ENCODE measurements at places on chromosomes 7 and 10.
A peak's percentile ranks its signal among the peaks of the same experiment; 100 is the strongest.

GRCh38 chr10:110214371-110214826 lies 7.0 kb downstream of the MXI1 start:
- DNase-seq = peak; percentile 23

DNA sequence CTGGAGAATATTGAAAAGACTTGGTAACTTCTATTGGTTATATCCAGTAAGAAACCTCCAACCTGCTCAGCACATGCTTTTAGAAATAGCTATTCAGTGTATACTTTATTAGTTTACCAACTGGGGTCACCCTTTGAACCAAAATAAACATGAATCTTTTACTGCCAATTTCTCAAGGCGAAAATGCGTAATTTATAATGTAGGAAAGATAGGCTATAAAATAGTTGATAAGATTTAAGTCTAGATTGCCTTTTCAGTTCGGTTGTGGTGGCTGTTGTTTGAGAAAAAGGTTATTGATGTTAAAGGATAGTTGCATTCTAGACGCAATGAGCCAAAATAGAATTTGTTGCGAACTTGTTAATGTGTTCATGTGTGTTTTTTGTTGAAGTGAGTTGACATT lies 82.6 kb upstream of the OIT3 start:
- no peak for DNase-seq

DNA sequence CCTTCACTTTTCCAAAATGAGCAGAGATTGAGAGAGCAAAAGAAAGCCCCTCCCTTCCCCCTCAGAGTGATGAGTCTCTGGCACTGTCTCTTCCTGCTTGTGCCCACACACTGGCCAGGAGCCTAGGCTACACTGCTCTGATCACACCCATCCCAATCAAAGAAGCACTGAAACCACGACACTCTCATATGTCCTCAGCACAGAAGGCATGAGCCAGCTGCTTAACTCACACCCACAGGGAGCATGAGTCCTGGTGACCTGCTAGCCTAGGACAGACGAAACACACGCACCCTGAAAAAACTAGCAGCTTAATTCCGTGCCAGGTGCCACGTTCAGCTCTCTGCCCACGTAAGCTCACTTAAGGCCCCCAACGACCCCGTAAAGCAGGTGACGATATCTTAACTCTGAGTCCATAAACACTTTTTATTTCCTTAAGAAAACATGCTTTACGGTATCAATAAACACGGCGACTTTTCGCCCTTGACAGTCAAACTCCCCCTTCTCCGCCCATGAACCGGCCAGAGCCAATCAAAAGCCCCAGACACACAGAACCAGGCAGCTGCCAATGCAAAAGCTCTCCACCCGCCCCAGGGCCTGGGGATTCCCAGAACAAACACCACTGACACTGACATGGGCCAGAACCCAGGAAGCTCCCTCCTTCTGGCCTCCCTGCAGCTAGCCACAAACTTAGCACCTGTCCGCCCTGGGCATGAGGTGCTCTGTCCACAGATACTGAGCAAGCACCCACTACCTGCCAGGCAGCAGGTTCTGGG lies 69.0 kb downstream of the TNRC18 start:
- no peak for DNase-seq

DNA sequence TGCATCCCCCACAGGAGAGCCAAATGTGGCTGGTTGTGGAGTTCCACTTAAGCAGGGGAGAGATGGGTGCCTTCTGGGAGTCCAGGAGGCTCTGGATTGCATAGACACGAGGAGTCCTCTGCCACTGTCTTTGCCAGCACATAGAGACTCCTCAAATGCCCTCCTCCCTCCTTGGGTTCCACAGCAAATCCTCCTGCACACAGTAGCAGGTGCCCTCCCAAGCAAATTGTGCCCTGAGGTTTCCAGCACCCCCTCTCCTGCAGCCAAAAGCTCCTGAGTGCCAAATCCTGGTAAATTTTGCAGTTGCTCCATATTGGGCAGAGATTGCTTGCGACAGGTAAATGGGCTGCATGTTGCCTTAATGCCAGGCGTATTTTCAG lies 5.8 kb downstream of the EVX1 start:
- no peak for DNase-seq

GRCh38 chr10:101079874-101080273 lies 18.1 kb downstream of the KAZALD1 start:
- DNase-seq = no peak

GRCh38 chr10:110527731-110528171 lies 30.0 kb downstream of the DUSP5 start:
- DNase-seq = no peak

DNA sequence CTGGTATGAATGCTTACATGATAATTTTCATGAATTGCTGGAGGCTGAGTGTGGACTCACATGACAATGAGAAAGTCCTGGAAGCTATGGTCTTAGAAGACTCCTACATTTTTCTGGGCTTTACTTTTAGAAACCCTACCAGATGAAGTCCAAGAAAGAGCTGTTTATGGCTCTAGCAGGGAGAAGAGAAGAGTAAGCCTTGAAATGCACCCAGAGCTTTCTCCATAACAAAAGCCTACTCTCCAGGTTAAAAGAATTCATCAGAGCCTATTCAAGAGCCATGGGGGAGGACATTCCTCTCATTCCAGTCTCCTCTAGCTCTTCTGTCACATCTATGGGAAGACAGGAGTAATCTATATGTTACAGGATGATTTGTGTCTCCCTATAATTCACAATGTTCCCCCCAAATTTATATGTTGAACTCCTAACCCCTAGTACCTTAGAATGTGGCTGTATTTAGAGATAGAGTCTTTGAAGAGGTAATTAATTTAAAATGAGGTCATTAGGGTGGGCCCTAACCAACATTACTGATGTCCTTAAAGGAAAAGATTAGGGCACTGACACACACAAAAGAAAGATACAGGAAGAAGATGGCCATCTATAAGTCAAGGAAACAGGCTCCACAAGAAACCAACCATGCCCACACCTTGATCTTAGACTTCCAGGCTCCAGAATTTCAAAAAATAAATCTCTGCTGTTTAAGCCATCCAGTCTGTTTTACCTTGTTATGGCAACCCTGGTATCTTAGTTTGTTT lies 193.8 kb upstream of the PTER start:
- DNase-seq = no peak

DNA sequence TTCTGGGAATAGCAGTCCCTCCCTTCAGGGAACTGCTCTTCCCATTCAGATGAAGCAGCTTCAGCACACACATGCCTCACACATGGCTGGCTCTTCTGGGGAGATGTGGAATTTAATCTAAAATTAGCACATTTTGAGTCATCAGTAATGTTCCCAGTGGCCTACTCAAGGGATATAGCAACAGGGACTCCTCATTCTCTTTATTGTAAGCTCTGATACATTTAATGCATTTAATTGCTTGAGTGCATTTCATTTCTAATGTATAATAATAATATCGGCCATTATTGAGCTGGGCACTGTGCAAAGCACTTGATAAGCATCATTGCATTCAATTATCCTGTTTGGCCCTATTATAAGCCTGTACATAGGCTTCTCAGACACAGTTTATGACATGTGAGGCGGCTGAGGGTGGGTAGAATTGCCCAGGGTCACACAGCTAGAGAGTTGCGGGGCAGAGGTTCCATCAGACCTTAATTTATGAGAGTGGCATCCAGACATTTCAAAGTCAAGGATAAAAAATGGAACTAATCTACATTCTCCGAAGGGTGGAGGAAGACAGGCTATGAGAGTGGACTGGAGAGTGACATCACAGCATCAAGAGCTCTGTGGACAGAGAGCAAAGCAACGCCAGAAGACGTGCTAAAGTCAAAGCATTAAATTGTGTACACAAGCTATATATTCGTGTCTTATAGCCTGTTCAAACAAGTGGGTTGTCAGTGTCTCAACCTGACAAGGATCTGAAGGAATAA lies 76.8 kb downstream of the LANCL2 start:
- no peak for DNase-seq

DNA sequence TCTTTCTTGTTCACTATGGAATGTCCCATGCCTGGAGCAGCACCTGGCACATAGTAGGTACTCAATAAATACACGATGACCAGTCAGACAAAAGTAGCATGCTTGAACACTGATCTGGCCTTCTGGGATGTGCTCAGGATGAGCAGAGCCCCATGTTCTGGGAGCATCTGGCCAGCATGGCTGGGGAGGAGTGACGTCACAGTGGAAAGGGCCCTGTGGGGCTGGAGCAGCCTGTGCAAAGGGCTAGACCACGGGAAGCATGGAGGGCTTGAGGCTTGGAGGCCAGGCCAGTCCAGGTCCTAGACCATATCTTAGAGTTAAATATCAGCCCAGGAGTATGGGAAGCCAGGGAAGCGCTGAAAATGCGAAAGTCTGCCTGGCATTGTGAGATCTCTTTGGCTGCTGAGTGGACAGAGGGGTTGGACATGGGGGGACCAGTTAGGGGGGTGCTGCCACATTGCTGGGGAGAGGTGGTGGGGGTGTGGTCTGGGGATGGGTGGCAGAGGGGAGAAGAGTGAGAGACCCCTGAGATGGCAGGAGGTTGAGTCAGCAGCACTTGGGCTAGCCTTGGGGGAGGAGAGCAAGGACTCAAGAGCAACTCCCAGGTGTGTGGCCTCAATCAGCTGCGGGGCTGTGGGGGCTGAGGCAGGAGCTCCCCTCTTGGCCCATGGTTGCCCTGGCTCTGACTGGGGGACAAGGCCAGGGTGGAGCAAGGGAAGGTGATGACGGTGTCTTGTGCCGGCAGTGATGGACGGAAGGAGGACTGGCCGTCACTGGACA lies 34.9 kb downstream of the ZCCHC24 start:
- DNase-seq = no peak

DNA sequence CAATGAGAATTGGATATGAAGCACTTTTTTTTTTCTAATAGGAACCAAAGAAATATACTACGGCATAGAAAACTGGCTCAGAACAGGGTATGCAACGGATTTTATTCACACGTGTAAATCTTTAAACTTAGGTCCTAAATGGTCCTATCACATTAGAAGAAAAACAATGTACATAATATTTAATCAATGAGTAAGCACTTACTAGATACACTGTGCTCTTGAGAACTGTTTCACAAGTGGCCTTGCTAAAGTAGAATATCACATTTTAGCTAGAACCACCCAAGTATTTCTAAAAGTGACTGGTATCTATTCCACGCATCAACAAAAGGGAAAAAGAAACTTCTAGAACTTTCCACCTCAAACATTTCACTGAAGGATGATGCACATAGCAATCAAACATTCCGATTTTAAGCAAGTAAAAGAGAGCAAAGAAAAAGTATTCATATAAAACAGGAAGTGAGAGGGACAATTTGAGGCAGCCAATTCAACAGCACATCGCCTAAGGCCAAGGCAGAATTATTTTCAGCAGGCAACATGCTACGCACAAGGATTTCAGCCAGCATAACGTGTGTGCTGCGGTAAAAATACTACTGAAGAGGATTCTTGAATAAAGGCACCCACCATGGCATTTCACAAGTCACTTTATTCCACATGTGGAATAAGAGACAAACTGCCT lies 55.8 kb downstream of the PARD3 start:
- no peak for DNase-seq

GRCh38 chr10:69439350-69439739 lies 11.9 kb upstream of the TSPAN15 start:
- DNase-seq = no peak

DNA sequence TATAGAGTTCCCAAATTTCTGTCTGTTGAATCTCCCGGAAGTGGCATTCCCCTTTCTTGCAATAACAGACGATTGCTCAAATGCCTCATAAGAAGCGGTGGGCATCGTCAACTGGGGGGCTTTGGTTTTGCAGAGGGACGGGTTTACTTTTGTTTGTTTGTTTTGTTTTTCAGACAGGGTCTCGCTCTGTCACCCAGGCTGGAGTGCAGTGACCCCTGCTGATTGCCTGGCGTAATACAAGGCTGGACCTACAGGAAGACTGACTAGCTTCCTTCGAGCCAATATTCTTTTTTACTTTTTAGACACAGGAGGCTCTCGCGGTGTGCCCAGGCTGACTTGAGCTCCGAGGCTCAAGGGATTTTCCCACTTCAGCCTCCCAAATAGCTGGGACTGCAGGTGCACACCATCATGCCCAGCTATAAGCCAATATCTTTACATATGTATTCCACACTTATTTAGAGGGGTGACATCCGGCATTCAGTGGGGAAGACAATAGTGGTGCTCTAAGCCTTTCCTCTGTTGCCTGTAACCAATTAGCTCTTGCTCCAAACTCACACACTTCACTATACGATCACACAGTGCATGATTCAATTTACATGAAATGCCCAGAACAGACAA lies 58.1 kb downstream of the FHIP2A start:
- DNase-seq = peak; percentile 45

GRCh38 chr7:2248984-2249694 lies 7.1 kb downstream of the NUDT1 start:
- peak; percentile 11 for DNase-seq

DNA sequence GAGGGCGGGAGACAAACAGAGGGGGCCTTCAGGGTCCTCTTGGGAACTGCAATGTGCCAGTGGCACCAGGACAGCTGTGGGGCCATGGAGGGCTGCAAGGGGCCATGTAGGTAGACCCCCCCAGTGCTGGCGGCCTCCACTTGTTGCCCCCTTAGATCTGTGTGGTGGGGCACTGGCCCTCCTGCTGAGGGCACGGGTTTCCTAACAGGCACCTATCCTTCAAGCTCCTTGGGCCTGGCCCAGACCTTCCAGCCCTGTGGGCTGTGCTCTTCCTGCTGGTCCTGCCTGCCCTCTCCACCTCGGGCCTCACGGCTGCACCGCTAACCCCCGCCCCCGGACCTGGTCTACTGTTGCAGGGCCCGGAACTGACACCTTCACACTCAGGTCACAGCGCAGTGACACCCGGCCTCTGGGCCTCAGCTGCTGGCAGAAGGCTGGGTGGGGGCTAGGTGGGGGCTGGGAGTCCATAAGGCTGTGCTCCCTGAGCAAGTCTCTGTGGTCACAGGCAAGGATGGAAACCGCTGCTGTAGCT lies 12.6 kb downstream of the RASGEF1A start:
- DNase-seq = no peak

Data from CD4-positive, alpha-beta T cell treated with Interleukin-17A for 4 hours (primary cell).